NCI-H510A (cell line): ENCODE measurements at places on chromosomes 3 and 15.

GRCh38 chr3:119340014-119340413 lies 45.8 kb downstream of the ARHGAP31 start:
- no peak for DNase-seq

GRCh38 chr3:185656321-185656840 lies 70.3 kb downstream of the SENP2 start:
- no peak for DNase-seq

GRCh38 chr3:128427872-128428822 lies 38.5 kb downstream of the DNAJB8 start:
- no peak for DNase-seq

- DNase-seq: no peak
These were observed 54.4 kb downstream of the MYZAP start for GRCh38 chr15:57646087-57646486.

GRCh38 chr3:47901280-47901833 lies 98.4 kb downstream of the DHX30 start:
- no peak for DNase-seq

DNA sequence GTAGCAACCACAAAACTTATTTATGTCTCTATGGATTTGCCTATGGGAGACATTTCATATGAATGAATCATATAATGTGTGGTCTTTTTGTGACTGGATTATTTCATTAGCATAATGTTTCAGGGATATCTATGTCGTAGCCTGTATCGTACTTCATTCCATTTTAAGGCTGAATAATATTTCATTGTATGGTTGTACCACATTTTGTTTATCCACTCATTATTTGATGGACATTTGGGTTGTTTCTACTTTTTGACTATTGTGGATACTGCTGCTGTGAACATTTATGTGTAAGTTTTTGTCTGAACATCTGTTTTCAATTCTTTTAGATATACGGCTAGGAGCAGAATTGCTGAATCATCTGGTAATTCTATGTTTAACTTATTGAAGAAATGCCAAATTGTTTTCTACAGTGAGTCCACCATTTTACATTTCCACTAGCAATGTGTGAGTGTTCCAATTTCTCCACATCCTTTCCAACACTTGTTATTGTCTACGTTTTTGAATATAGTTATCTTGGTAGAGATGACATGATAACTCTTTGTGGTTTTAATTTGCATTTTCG lies 134.4 kb upstream of the DAZL start:
- no peak for DNase-seq

DNA sequence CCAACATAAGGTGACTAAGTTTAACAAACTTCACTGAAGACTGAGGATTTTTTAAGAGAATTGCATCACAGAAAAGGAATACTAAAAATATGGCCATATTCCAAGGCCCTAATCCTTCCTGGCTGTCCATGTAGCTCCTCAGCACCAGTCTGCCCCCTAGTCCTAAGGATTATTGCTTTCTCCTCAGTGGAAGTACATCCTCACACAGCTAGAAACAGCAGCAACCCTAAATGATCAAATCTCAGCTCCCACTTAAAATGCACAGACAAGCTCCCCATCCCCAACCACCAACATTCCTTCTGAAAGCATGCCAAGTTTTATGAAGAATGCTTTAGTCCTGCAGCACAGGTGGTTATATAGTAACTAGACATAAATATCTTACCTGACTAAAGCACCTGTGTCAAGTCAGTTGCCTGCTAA lies 14.7 kb downstream of the ST3GAL6 start:
- DNase-seq: no peak

GRCh38 chr3:124413989-124414598 lies 316.2 kb upstream of the UMPS start:
- no peak for DNase-seq

DNA sequence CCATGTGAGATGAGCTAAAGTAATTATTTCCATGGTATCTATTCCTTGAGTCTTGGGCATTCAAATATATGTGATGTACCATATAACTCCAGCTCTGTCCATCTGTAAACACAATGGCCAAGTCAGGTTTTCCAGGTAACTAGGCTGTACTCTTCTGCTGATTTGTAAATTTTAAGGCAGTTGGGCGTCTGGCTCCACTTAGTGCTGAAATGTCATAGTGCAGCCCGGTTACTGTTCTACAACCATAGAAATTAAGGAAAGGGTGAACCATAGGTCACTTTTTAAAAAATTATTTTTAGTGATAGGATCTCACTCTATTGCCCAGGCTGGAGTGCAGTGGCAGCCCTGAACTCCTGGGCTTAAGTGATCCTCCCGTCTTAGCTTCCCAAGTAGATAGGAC lies 44.7 kb upstream of the GOLM2 start:
- DNase-seq: no peak

GRCh38 chr15:41231422-41232226 lies 556 bp downstream of the CHP1 start:
- DNase-seq: no peak

- DNase-seq: no peak
These were observed 255.2 kb downstream of the NR2F2 start for GRCh38 chr15:96585484-96586386.

DNA sequence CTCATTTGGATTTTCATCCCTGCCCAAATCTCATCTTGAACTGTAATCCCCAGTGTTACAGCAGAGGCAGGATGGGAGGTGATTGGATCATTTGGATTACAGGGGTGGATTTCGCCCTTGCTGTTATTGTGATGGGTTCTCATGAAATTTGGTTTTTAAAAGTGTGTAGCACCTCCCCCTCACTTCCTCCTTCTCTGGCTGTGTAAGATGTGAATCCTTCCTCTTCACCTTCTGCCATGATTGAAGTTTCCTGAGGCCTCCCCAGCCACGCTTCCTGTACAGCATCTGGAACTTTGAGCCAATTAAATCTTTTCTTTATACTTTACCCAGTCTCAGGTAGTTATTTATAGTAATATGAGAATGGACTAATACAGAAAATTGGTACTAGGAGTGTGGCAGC lies 316.8 kb downstream of the PLCL2 start:
- no peak for DNase-seq

DNA sequence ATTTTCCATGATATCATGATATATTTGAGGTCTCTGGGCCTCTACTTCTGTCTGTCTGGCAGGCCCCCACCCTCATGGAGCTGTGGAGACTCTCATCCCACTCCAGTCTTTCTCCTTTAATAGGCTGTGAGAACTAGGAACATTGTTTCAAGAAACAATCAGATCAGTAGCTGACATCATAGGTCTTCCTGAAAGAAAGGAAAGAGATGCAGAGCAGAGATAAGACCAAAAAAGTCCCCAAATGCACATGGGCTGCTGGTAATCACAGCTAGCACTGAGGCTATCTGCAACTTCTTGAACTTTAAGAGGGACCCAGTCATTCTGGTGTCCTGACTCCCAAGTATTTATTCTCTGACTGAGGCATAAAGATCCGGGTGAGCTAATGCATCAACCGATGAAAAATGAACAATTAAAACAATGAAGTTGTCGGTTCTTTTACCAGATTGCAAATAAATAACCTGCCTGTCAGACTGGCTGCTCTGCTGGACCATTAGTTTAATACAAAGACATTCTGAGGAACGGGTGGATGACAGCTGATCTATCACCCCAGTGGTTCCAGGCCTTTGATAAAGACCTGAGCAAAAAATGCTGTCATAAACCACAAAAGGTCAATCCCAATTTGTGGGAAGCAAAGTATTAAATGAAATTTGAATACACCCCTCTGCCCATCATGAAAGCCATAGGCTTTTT lies 780.8 kb upstream of the GOLIM4 start:
- no peak for DNase-seq

GRCh38 chr15:60083318-60083717 lies 79.2 kb downstream of the FOXB1 start:
- no peak for DNase-seq

DNA sequence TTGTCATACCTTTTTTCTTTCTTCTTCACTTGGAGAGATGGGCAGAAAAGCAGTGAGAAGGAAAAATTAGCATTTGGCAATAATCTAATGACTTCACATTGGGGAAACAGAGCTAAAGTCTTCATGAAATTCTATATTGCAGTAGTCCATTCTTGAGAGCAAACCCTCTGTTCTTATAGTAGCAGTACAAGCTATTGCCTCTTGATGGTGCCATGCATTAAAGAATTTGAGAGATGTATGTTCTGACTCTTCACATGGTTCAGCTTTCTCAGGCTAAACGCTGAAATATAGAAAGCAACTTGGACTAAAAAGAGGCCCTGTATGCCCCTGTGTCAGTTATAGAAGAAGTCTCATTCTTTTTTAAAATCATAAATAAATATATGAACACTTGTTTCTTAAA lies 36.0 kb downstream of the PHLDB2 start:
- no peak for DNase-seq

DNA sequence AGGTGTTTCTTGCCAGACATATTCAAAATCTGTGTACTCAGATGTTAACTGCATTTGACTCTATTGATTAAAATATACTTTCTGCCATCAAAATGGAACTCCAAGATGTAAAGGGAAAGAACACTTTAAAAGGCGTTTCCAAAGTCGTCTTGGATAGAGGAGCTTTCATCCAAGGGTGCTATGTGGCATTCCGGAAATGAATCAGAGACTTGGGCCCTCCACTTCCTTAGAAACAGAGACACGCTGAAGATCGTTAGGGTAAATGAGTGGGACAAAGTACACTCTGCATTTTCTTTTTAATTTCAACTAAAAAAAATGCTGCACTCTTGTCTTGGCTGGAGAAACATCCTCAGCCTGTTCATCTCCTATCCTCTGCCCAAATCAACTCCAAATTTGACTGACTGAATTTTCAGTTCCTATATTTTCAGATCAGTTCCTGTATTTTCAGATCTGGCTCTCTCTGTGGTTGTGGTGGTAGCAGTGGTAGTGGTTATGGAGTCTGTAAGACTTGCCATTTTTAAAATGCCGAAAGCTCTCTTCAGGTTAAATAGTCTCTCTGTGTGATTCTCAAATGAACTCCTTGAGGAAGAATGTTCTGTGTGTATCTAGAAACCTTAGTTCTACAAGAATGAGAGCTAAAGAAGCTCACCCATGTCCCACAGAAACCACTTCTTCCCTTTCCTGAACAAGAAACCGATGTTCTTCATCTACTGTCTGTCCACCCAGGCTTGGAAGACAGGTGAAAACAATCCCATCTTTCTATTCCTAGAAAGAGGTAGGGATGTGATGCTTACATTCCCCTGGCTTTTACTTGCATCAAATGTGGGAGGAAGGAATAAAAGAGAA lies 156.8 kb upstream of the ICE2 start:
- no peak for DNase-seq

DNA sequence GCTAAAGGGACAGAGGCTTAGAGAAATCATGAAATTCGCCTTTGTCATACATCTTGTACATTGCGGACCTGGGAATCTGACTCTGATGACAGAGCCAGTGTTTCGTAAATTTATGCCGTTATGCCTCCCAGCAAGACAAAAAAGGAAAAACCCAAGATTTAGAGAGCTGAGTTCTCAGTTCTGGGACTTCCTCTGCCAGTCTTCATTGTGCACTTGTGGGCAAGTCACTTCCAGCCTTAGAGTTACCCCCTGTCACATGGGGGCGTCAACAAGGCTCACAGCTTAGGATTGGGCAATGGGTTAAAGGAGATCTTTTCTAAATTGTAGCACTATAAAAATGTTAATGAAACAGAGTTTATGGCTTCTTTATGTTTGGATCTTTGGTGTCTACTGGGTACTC lies 41.9 kb upstream of the MITF start:
- DNase-seq: no peak

DNA sequence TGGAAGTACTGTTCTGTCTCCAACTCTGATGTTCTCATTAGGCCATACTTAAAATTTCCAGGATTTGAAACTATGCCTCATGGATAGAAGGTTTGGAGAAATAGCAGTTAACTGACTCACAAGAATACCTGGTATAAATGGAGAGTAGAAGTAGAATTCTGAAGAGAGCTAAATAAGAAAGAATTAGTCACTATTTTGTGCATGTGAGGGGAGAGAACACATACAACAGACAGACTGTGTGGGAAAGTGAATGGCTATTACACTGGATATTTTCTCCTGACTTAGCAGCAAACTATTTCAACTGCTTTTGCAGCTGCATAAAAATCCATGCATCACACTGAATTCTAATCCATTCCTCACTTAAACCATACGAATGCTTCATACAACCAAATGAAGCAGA lies 71.3 kb downstream of the C3orf70 start:
- DNase-seq: no peak

DNA sequence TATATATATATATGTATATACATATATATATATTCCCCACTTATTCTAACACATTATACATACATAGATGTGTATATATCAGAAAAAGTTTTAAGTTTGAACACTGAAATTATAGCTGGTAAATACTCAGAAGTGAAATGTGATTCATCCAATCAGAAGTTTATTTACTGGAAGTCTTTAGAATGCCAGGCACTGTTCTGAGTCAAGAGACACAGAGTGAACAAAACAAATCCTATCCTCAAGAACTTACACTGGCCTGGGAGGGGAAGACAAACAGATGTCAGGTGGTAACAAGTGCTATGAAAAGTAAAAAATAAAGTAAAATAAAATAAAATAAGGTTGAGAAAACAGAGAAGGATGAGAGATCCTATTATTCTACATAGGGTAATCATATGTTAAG lies 13.4 kb downstream of the DHX36 start:
- no peak for DNase-seq

GRCh38 chr15:61655881-61656280 lies 404.4 kb downstream of the VPS13C start:
- no peak for DNase-seq

DNA sequence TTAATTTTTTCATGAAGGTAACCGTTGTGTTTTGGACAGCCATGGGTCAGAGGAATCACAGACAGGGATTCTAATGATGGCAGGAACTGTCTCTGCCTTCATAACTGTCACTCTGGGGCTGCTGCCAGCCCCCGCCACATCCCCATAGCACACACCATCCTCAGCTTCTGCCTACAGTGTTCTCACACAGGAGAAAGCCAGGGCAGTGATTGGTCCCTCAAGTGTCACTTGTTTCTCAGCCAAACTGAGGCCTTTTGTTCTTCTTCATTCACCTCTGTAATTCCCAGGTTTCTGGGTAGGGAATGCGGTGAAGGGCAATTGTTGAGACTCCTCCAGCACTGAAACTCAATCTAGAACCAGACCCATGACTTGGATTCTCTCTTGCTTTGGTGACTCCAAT lies 65.4 kb upstream of the C3orf80 start:
- DNase-seq: no peak

GRCh38 chr3:183880121-183880520 lies 4.6 kb downstream of the PARL start:
- no peak for DNase-seq

DNA sequence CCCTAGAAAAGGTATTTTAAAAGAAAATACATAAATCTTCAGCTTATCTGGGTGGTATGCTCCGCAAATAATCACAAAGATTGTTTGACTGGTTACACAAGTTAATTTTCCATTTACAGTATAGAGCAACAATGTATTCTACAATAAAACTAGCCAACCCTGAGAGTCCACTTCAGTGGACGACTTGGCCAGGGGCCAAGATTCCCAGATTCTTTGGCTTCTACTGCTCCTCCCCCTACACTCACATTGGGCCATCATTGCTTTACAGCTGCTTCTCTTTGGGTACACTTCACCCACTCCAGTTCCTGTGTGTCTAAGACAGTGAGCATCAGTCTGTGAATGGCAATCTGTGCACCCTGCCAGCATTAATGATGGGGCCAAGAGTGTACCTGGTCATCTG lies 17.2 kb upstream of the PRICKLE2 start:
- peak; percentile 26 for DNase-seq

- DNase-seq: no peak
These were observed 23.5 kb upstream of the SPATA12 start for GRCh38 chr3:57036952-57037351.
